Endothelial cell (in vitro differentiated cells): ENCODE measurements at places on chromosomes 11 and 22. TPM values are rescaled to one million over a fixed set of nuclear protein-coding genes. Genes with fewer than 3 reads are reported as not detected.
A peak's percentile ranks its signal among the peaks of the same experiment; 100 is the strongest.

- peaks cover 13% of the 10 kb centered on the region for H3K27me3 ChIP-seq
- DNase-seq: no peak
- peaks cover 22% of the 10 kb centered on the region for H3K4me1 ChIP-seq
- H3K36me3 ChIP-seq: peaks cover 23% of the 10 kb centered on the region
Observed at GRCh38 chr11:46679241-46680163, 20.9 kb downstream of the ARHGAP1 start.

DNA sequence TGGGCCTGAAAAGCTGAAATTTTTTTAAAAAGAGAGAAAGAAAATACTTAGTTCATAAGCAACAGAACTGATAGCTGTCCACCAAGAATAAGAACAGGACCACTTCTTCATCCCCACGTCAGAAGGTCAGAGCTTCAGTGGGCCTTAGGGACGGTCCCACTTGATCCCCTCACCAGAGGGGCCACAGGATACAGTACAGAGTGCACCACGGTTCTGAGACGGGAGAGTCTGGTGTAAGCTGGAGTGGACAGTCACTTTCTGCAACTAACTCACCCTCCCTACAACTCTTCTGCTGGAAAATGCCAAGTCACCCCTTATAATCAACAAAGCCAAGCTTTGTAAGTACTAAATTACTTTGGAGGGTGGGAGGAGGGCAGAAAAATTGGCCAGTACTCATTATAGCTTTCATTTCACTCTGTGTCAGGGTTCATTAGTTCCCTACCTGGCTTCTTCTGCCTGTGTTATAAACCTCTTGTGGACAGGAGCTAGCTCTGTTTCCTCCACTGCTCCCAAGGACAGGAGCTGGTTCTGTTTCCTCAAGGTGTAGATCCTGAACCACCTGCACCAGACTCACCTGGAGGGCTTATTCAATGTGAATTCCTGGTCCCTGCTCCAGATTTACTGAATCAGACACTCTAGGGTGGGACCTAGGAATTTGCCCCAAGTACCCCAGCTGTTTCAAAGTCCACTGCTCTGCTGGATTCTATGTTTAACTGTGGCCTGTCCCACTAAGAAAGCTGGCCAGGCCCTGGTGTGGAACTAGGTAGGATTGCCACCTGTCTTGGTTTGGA, 39.6 kb downstream of the SCGB1A1 start:
- peaks cover 4% of the 10 kb centered on the region for H3K4me1 ChIP-seq
- no peak overlapping the region for H3K27ac ChIP-seq
- H3K27me3 ChIP-seq: no peaks in the 10 kb centered on the region
- no peak overlapping the region for H3K4me3 ChIP-seq

Gene OR52H1
- 2.1 TPM for total RNA-seq

Gene ISX
- not detected for total RNA-seq

- H3K4me1 ChIP-seq: no peaks in the 10 kb centered on the region
- H3K27ac ChIP-seq: no peak overlapping the region
- H3K36me3 ChIP-seq: peaks cover 32% of the 10 kb centered on the region
- no peak overlapping the region for H3K4me3 ChIP-seq
- H3K27me3 ChIP-seq: peaks cover 4% of the 10 kb centered on the region
Observed at GRCh38 chr11:46402957-46403902, 11.7 kb upstream of the CHRM4 start.

DNA sequence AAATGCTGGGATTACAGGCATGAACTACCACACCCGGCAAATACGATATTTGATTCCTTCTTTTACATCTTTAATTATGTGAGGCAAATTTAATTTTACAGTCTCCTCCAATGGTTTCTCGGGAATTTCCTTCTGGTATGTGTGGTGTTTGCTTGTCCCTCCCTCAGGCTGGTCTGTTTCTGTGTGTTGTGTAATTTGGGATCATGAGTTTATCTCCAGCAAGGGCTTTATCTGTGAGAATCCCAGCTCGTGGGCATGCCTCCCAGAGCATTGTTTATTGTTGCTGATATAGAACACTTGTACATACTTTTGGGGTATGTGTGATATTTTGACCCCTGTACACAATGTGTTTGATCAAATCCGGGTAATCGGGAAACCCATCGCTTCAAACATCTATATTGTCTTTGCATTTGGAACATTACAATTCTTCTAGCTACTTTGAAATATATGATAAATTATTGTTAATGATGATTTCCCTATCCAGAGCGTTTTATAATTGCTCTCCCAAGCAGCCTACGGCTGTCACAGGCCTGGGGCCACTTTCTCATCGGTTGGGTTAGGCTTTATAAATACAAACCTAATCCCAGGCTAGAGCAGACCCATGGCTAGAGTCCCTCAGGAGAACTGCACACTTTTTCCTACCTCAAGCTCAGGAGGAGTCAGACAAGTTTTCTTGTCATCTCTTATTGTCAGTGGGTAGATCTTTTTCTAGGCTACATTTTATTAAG, 15.0 kb upstream of the PRR5 start:
- peaks cover 6% of the 10 kb centered on the region for H3K27me3 ChIP-seq
- H3K4me1 ChIP-seq: peaks cover 9% of the 10 kb centered on the region
- no peak for DNase-seq
- no peak overlapping the region for H3K4me3 ChIP-seq

Gene POTEH
- total RNA-seq: not detected

Gene DGCR6
- total RNA-seq: 1.1 TPM

DNA sequence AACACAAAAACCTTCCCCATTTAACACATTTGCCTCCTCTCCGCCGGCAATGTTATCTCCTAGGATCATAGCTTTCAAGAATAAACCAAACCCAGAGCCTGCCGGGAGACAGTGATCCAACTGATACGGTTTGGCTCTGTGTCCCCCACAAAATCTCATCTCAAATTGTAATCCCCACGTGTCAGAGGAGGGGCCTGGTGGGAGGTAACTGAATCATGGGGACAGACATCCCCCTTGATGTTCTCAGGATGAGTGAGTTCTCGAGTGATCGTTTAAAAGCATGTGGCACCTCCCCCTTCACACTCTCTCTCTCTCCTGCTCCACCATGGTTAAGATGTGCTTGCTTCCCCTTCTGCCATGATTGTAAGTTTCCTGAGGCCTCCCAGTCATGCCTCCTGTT, 33.3 kb downstream of the RBFOX2 start:
- no peak overlapping the region for H3K4me3 ChIP-seq
- H3K4me1 ChIP-seq: peaks cover 31% of the 10 kb centered on the region
- no peak for DNase-seq
- H3K36me3 ChIP-seq: peaks cover 10% of the 10 kb centered on the region

- no peaks in the 10 kb centered on the region for H3K27me3 ChIP-seq
- H3K4me1 ChIP-seq: peaks cover 14% of the 10 kb centered on the region
- no peak for DNase-seq
- H3K36me3 ChIP-seq: no peaks in the 10 kb centered on the region
- no peak overlapping the region for H3K27ac ChIP-seq
Observed at GRCh38 chr11:128048121-128048520, 539.2 kb downstream of the ETS1 start.

Gene APOA5
- total RNA-seq: not detected

GRCh38 chr11:43952401-43953342, 10.2 kb downstream of the C11orf96 start:
- no peaks in the 10 kb centered on the region for H3K4me1 ChIP-seq
- H3K36me3 ChIP-seq: no peaks in the 10 kb centered on the region
- no peak overlapping the region for H3K4me3 ChIP-seq
- DNase-seq: no peak
- peaks cover 9% of the 10 kb centered on the region for H3K27me3 ChIP-seq

Gene GLYATL1
- 2.0 TPM for total RNA-seq

- DNase-seq: no peak
- H3K27ac ChIP-seq: no peak overlapping the region
- no peaks in the 10 kb centered on the region for H3K4me1 ChIP-seq
- no peaks in the 10 kb centered on the region for H3K27me3 ChIP-seq
Observed at GRCh38 chr11:22491555-22492225, 133.9 kb downstream of the FANCF start.

Gene BTG4
- not detected for total RNA-seq

DNA sequence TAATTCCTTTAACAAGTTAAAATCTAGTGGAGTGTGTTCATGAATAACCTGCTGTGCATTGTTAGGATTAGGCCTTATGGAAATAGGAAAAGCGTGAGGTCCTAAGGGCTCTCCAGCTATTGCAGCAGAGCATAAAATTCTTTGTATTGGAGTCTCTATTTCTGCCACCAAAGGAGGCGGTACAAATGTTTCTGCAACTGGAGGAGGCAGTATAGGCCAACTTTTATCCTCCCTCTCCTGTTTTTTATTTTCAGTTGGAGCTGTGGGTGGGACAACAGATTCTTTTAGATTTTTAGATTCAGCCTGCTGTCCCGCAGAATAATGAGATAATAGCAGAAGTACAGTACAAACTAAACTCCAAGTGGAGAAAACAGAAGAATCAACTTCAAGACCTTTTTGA, 26.2 kb downstream of the OR10A6 start:
- H3K27me3 ChIP-seq: no peaks in the 10 kb centered on the region
- no peak for DNase-seq
- no peak overlapping the region for H3K27ac ChIP-seq
- H3K36me3 ChIP-seq: peaks cover 2% of the 10 kb centered on the region
- H3K4me3 ChIP-seq: no peak overlapping the region
- peaks cover 49% of the 10 kb centered on the region for H3K4me1 ChIP-seq

DNA sequence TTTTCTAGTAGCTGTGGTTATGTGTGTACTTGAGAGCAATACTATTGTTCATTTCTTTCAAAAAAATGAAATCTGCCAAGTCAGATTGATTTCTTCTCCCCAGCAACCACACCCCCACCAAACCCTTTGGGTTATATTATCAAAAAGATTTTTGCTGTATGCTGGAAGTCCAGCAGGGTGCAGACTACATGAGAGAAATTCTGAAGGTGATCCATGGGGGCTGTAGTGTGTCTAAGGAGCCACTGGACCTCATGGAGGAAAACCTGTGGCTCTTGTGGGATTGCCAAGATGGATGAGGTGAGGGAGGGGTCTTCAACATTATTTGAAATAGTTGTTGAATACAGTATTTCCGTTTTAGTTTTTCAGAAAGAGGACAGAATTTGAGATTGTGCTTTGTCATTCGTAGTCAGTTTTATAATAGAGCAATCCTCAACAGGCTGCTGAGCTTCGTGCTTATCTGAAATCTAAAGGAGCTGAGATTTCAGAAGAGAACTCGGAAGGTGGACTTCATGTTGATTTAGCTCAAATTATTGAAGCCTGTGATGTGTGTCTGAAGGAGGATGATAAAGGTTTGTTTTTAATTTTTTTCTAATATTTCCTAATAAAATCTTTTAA, 3.1 kb downstream of the EIF3M start:
- DNase-seq: no peak
- peaks cover 17% of the 10 kb centered on the region for H3K4me1 ChIP-seq
- H3K27me3 ChIP-seq: peaks cover 2% of the 10 kb centered on the region
- H3K36me3 ChIP-seq: peaks cover 11% of the 10 kb centered on the region
- no peak overlapping the region for H3K4me3 ChIP-seq
- H3K27ac ChIP-seq: peak overlapping the region; percentile 10

Gene TRIM66
- 11.4 TPM for total RNA-seq

GRCh38 chr11:17400048-17400775, 11.8 kb upstream of the KCNJ11 start:
- H3K27me3 ChIP-seq: peaks cover 6% of the 10 kb centered on the region
- no peak for DNase-seq
- H3K36me3 ChIP-seq: no peaks in the 10 kb centered on the region
- no peaks in the 10 kb centered on the region for H3K4me1 ChIP-seq
- no peak overlapping the region for H3K4me3 ChIP-seq

DNA sequence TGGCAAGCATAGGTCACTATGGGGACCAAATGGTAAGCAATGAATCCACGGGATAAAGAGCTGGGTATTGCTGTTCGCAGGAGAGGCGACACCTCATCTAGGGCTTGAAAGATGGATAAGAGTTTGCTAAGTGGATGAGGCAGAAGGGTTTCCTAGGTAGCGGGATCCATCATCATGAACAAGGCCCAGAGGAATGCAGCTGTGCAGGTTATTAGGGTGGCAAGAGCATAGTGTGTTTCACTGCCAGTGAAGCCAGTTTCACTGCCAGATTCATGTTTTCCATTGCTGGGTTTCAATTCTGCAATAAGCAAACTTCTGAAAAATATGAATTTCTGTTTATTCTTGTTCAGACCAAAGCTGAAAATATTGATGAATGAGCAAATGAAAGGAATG, 27.2 kb downstream of the WEE1 start:
- peak overlapping the region; percentile 68 for H3K27ac ChIP-seq
- peaks cover 1% of the 10 kb centered on the region for H3K27me3 ChIP-seq
- H3K36me3 ChIP-seq: no peaks in the 10 kb centered on the region
- H3K4me3 ChIP-seq: no peak overlapping the region

Gene MCM5
- 80.9 TPM for total RNA-seq

Gene MYEOV
- total RNA-seq: not detected

Gene DDTL
- 1.4 TPM for total RNA-seq

DNA sequence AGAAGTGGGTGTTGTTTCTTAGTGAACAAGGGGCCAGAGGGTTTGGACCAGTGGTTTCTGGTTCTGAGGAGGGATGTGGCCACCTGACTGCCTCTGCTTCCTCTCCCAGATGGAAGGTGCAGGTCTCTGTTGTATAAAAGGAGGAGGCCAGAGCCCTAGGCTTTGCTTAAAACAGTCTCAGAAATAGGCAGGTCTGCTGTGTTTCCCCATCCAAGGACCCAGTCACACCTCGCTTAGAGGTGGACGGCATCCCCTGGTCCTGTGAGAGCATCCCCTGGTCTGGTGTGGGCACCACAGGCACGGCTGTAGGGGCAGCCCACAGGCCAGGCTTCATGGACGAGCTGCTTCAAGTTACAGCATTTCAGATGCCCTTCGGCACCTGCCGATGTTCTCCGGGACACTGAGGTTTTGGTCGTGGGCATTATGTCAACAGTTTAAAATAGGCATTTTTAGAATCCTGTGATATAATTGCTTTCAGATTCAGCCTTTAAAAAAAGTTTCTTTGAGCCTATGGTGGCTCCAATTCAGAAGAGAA, 45.7 kb upstream of the SHANK2 start:
- no peak overlapping the region for H3K27ac ChIP-seq
- H3K27me3 ChIP-seq: peaks cover 11% of the 10 kb centered on the region
- DNase-seq: no peak
- no peaks in the 10 kb centered on the region for H3K36me3 ChIP-seq
- H3K4me3 ChIP-seq: no peak overlapping the region

Gene ESAM
- 490 TPM for total RNA-seq

- peaks cover 3% of the 10 kb centered on the region for H3K27me3 ChIP-seq
- no peak for DNase-seq
- no peaks in the 10 kb centered on the region for H3K4me1 ChIP-seq
- H3K4me3 ChIP-seq: no peak overlapping the region
- H3K27ac ChIP-seq: no peak overlapping the region
- H3K36me3 ChIP-seq: peaks cover 45% of the 10 kb centered on the region
Observed at GRCh38 chr22:32396746-32397145, 15.3 kb downstream of the RTCB start.

Gene OR51T1
- total RNA-seq: not detected

Gene OOSP2
- not detected for total RNA-seq

GRCh38 chr11:57648801-57649735, 644 bp downstream of the YPEL4 start:
- peak overlapping the region; percentile 77 for H3K4me3 ChIP-seq
- H3K27ac ChIP-seq: peak overlapping the region; percentile 83
- DNase-seq: no peak
- peaks cover 32% of the 10 kb centered on the region for H3K27me3 ChIP-seq
- H3K36me3 ChIP-seq: peaks cover 3% of the 10 kb centered on the region

- DNase-seq: no peak
- H3K4me3 ChIP-seq: no peak overlapping the region
- no peaks in the 10 kb centered on the region for H3K27me3 ChIP-seq
- H3K36me3 ChIP-seq: no peaks in the 10 kb centered on the region
- H3K4me1 ChIP-seq: peaks cover 7% of the 10 kb centered on the region
Observed at GRCh38 chr11:35641171-35641897, 21.2 kb upstream of the TRIM44 start.

Gene NUDT8
- total RNA-seq: 6.8 TPM

Gene GRIA4
- total RNA-seq: 8.7 TPM

Gene GRM5
- total RNA-seq: 0.28 TPM

GRCh38 chr11:122162095-122162494, 46.1 kb upstream of the BLID start:
- H3K4me3 ChIP-seq: no peak overlapping the region
- H3K36me3 ChIP-seq: no peaks in the 10 kb centered on the region
- H3K27me3 ChIP-seq: no peaks in the 10 kb centered on the region
- H3K4me1 ChIP-seq: peaks cover 10% of the 10 kb centered on the region
